Amygdala (tissue), 56 donors: ENCODE measurements at places on chromosomes 2 and 18.

DNA sequence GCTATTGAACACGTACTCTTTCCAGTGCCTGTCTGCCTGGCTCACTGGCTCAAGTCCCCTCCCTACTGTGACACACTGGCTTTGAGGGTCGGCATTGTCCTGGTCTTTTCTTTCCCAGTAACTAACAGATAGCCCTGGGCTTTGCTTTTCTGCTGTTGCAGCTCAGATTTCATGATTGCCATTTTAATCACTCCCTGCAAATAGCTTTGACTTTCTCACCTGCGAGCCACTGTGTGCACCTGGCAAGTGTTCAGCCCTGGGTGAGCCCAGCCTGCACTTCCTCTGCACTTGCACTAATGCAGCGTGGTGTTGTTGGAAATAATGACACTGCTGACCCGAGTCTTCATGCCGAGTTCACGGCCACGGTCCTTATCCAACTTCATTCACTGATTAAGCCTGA is 52.9 kb downstream of the DCDC2C start:
- no peak for DNase-seq

GRCh38 chr2:36697424-36698066 is 1.0 kb downstream of the VIT start:
- DNase-seq = no peak

GRCh38 chr2:219496247-219496824 is 2.4 kb upstream of the GMPPA start:
- no peak for DNase-seq

DNA sequence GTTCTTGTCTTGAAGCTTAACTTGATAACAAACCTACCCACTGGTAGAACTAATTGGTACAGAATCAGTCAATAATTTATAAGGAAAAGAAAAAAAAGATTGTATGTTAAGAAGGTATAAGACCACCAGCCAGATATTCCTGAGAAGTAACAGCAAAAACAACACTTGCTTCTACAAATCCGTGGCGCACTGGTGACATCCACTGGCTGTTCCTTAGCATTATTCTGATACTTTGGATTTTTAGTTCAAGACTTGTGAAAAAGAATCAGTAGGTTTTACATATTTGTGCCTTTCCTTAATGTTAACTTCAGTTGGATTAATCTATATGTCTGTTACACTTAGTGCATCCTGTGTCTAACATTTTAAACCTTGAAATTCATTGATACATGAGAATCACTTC is 141.8 kb downstream of the GRB14 start:
- DNase-seq = peak; percentile 29

DNA sequence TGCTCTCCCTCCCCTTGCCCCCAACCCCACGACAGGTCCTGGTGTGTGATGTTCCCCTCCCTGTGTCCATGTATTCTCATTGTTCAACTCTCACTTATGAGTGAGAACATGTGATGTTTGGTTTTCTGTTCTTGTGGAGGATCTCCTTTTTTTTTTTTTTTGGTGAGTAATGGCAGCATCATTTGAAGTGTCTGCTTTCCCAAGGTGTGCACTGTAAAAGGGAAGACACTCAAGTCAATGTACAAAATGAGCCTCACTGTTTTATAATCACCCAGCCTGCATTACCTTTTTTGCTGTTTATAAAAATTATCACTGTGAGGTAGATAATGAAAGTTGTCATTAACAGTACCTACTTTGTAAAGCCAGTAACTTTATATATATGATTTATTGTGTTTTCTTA is 56.9 kb downstream of the INSIG2 start:
- no peak for DNase-seq

DNA sequence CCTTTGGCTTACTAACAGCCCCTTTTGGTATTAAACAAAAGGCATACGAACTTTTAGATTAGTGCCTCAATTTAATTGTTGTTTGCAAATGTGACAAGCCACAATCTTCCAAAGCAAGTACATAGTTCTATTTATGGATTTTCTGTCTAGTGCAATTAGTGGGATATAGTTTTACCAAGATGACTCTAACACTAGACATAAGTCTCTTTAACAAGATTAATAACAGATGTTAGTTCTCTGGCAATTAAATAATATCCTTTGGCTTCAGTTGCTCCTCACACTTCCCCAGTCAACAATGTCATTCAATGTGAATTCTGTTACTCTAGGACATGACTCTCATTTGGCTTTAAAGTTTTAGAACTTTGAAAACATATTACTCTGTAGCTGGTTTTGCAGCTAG is 16.7 kb upstream of the MC4R start:
- DNase-seq = no peak

DNA sequence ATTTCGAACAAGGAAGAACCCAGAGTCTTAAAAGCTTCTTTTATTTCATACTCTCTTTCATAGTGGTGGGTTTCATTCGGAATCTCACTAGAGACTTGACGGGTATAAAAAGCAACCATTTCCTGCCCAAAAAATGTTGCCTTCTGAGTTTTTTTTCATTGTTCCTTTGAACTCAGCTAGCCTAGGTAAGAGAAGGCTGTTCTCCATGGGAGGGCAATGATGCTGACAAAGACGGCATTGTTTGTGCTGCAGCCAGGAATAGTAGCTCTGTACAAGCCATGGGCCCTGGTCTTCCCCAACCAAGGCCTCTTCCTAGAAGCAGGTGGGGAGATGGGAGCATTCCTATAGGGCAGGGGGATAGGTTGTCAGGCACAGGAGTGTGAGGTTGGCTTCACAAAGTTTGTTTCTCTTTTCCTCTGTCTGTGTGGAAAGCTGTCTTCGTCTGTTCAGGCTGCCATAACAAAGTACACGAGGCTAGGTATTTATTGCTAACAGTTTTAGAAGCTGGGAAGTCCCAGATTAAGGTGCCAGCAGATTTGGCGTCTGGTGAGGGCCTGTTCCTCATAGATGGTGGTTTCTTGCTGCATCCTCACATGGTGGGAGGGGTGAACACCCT is 405.1 kb downstream of the NBAS start:
- no peak for DNase-seq

DNA sequence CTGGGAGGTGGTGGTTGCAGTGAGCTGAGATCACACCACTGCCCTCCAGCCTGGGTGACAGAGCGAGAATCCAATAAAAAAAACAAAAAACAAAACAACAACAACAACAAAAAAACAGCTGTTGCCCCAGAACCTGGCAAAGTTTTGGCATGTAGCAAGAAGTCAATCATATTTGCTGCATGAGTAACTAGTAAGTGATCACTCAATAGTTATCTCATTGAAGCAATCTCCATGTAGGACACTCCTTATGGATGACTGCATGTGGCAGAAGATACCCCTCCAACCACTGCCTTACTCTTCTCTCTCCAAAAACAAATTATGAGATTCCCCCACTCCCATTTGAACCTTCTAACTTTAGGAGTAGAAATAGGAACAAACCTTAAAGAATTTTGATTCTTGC is 113.7 kb downstream of the TTC27 start:
- no peak for DNase-seq

DNA sequence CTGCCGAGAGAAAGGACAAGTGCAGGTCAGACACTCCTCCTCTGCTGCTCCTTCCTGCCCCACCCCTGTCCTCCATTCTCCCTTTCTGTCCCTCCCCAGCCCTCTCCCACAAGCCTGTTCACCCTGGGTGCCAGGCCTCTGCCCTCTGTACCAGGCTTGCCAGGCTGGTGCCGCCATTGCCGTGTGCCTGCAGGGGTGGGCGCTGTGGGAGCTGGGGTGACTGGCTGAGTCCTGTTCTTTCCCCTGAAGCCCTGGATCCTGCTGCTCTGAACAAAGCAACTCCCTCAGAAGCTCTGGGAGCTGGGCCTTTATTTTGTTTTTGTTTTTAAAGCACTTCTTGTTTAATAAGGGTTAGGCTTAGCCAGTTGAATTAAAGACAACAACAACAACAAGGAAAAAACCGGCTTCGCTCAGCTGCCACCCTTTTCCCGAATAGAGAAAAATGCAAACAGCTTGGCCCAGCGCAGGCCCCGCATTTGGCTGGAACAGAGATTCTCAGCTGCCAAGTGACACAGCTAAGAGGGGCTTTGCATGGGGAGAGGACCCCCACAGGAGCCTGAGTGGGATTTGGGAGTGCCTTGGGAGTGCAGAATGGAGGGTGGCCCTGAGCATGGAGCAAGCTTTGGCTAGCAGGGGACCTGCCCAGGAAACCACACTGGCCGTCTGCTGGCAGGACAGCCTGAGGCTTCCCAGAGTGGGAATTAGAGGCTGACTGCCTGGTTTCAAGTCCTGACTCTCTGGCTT is 9.1 kb downstream of the PCARE start:
- DNase-seq = peak; percentile 33

- no peak for DNase-seq
Measured at GRCh38 chr2:200148366-200148765, 158.1 kb upstream of the SPATS2L start.

GRCh38 chr18:48714873-48715272 is 176.0 kb downstream of the CTIF start:
- no peak for DNase-seq

GRCh38 chr2:38174131-38174530 is 98.2 kb upstream of the CYP1B1 start:
- no peak for DNase-seq

- DNase-seq = no peak
Measured at GRCh38 chr2:88671786-88672427, 19.6 kb upstream of the RPIA start.

GRCh38 chr18:51072586-51073313 is 42.7 kb downstream of the SMAD4 start:
- DNase-seq = no peak

DNA sequence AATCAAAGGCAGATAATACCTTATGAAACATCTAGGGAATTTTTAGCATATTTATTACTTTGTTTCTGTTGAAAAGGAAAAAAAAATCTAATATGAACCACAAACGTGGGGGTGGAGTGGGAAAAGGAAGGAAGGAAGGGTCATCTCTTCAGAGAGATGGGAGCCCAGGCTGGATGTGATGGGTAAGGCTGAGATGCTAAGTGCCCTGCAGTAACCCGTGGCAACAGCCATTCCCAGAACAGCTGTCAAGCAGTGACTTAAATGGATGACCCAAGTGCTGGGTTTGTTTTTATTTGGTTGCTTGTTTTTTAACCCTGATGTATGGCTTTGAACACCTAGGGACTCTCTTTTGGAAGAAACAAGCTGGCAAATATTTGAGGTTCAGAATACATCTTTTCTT is 50.7 kb upstream of the KLF7 start:
- DNase-seq = no peak

DNA sequence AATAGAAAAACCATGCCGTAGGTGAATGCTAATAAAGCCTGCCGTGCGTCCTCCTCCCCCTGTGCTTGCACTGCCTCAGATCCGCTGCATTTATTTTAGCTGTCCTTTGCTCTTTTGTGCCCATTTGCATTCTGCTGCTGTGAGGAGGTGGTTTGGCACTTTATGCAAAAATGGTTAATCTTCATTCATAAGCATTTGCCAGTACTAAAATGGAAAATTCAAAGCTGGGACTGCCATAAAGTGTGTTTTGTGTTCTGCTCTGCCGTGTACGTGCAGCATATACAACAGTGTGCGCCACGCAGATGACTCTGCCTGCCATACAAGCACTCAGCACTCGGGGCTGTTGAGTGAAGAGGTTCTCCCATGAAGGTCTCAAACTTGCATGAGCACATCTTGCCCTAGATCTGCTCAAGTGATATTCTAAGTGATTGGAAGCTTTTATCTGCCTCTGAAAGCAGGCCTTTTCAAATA is 73.6 kb downstream of the SPATS2L start:
- DNase-seq = no peak

GRCh38 chr2:25174192-25174861 is 5.9 kb upstream of the POMC start:
- DNase-seq = no peak

DNA sequence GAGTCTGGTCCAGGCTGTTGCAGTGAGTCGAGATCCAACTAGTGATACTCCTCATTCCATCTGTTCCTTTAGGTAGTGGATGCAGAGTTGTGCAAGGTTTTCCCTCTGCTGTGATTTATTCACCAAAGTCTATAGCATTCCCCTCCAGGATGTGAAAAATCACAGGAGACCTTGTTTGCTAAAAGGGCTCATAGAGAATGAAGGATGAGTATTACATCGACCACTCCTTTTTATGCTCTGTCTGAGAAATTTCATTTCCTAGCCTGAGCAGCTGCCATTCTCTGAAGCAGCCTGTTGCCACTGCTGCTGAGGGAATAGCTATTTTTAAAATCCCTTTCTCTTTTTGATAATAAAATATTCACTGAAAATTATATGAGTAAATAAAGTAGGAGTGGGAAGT is 134.1 kb upstream of the LRRTM1 start:
- DNase-seq = no peak

DNA sequence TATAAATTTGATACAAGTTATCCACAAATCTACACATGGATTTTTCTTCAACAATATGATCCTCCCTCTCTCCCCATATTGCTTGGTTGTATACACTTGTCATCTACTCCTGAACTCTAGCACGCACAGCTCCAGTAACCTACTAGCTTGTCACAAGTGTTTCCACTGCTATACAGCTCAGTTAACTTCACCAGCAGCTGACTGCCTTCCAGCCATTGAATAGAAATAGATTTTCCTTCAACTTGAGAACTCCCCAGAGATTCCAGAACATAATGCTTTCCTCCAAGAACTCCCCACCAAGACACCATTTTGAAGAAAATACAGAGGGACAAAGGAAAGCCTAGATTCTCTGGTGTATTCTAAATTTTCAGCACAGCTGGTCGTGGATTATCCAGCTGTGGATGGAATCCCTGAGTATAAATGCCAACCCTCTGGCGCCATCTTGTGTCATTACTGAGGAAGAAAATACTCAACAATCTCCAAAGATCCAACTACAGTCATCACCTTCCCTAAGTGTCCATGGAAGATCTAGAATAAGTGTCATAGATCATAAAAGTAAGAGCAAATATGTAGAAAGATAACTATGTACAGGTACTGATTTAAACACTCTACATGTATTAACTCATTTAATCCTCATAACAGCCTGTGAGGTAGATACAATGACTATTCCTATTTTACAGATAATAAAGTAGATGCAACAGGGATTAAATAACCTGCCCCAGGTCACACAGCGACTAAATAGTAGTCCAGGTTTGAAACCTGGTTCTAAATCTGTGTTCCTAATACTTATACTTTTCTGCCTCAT is 156.7 kb downstream of the ARHGAP28 start:
- DNase-seq = no peak
